GM04504 (cell line): ENCODE measurements at places on chromosomes 7 and 10.

GRCh38 chr7:8119262-8119661 is 142.7 kb downstream of the ICA1 start:
- no peak for DNase-seq

- DNase-seq: no peak
These were observed 17.1 kb downstream of the RAPGEF5 start for GRCh38 chr7:22339725-22340390.

DNA sequence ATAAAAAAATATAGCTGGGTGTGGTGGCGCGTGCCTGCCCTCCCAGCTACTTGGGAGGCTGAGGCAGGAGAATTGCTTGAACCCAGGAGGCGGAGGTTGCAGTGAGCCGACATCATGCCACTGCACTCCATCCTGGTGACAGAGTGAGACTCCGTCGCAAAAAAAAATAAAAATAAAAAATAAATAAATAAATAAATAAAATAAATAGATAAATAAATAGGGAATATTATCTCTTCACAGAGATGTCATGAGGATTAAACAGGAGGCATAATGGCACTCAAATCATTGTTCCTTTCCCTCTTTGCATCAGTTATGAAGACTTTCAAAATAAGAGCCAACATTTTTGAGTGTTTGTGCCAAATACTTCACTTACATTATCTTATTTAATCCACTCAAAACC is 32.0 kb upstream of the BMPR1A start:
- DNase-seq: no peak

DNA sequence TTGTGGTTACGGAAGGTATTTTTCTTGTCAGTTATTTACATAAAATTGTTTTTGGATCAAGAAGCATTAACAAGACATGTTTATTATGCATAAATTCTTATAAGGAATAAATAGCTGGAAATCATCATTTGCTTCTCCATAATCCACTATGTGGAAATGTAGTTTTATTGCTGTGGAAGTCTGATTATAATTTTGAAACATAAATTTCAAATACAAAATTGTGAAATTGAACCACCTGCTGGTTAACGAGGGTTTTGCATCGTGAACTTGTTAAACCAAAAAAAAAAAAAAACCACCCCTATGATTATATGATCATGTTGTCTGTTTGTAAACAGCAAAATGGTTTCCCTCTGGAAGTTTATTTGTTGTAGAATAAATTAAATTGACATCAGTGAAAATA is 25.9 kb downstream of the ABRAXAS2 start:
- DNase-seq: no peak

DNA sequence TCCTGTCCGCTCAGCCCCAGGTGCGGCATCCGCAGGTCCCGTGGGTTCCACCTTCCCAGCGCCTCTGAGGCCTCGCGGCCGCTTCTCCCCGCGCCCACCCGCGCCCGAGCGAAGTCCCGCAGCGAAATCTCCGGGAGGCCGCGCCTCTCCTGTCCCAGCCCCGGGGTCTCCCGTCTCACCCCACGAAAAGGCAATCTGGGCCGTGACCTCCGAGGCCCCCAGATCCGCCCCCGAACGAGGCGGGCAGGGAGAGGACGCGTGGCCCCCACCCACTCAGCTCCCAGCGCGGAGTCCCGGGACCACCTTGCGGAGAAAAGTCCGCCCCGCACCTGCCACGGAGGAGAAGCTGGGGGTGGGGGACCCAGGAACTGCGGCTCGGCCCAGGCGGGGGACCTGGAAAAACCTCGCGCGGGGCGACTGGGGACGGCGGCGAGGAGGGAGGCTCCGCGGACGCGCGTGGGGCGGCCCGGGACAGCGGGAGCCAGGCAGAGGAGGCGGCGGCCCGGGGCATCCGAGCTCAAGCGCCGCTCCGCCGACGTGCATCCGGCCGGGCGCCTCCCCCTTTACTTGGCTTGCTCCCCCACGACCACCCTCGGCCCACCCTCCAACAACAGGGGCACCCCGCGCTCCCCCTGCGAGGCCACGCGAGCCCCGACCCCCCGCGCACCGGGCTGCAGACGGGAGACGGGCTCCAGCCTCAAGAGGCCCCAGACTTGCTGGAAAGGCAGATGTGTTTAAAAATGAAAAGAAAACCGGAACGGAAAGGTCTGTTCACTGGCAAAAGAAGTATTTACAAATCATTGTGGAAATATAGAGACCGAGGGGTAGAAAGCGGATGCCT is 33.0 kb upstream of the RNF32 start:
- no peak for DNase-seq

DNA sequence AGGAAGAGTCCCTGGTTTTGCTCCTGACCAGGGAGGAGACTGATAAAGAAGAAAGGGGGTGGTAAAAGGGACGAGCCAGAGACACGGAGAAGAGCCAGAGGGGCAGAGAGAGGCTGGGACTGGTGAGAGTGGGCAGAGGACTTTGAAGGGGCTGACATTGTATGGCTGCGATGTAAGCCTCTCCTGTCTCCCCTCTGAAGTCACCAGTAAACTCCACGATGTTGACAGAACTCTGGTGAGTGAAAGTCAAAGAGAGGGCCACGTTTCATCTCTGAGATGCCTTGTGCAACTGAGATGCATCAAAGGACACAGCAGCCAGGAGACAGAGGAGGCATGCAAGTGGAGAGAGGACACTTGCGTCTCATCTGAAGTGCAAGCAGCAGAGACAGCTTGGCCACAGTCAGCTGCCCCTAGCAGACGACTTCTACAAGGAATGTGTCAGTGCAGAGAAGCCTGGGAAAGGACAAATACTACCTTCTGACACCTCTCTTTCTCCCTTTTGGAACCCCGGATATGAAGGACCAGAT is 54.3 kb downstream of the SMKR1 start:
- no peak for DNase-seq

- DNase-seq: no peak
These were observed 137.6 kb upstream of the PITRM1 start for GRCh38 chr10:3310016-3310784.

- no peak for DNase-seq
These were observed 130.9 kb upstream of the ADCY1 start for GRCh38 chr7:45443263-45443662.

GRCh38 chr7:67566101-67566500 is 569.5 kb downstream of the TYW1 start:
- DNase-seq: no peak

DNA sequence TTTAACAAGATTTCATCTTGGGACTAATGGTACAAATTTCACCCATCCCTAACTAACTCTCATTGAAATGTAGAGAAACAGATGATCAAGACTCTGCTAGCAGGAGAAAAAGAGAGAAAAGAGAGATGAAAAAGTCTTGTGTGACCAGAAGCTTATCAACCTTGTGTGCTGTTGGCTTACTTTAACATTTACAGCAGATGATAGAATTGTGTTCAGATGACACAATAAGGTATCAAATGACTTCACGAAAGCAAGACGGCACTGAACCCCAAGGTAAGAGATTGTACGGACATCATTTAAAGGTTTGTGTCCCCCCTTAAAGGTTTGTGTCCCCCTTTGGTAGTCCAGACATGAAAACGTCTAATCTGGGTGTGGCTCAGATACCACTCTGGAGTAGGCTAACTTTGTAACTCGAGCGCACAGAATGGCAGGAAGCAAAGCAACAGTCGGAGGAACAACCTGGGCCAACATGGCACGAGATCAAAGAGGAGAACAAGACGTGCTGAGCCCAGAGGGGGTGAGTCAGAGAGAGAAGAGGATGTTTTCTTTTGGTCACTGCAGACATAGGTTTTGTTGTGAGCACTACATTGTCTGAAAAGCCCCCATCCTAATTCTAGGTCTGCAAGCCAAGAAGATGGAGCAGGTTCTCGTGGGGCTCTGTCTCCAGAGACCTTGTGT is 10.4 kb upstream of the LMBR1 start:
- no peak for DNase-seq

GRCh38 chr10:33803248-33803647 is 468.8 kb upstream of the NRP1 start:
- peak; percentile 17 for DNase-seq

GRCh38 chr10:58701405-58702135 is 188.9 kb downstream of the BICC1 start:
- DNase-seq: peak; percentile 90

GRCh38 chr7:17947620-17948019 is 7.3 kb upstream of the SNX13 start:
- DNase-seq: no peak

DNA sequence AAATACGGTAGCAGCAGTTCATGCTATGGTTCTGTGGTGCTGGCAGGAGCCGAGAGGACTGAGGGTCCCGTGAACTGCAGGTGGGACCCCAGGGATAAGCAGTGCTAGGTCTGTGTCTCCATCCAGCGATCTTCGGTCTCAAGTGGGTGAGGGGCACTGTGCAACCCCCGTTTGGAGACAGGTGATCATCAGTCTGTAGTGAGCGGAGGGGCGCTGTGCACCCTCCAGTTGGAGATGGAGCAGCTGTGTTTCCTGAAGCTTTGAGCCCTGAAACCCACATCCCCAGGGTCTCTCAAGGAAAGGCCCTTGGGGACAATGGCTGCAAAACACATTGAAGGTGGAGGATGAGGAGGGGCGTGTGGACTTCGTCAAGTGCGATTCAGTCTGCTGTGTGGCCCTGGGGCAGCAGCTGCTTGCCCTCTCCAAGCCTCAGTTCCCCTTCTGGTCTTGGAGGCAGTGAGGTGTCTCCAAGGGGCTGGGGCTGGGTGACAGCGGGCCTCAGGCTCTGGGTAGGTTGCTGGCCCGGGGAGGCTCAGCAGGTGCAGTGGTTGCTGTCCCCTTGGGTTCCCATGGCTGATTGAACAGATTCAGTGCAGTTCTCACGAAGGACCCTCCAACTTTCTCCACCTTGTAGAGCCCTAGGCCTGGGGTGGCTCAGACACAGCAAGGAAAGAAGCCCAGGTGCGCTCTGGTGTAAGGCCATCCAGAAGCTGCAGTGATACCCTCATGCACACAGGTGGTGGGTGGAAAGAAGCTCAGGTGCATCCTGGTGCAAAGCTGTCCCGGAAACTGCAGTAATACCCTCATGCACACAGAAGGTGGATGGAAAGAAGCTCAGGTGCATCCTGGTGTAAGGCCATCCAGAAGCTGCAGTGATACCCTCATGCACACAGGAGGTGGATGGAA is 160.6 kb downstream of the ADARB2 start:
- no peak for DNase-seq

DNA sequence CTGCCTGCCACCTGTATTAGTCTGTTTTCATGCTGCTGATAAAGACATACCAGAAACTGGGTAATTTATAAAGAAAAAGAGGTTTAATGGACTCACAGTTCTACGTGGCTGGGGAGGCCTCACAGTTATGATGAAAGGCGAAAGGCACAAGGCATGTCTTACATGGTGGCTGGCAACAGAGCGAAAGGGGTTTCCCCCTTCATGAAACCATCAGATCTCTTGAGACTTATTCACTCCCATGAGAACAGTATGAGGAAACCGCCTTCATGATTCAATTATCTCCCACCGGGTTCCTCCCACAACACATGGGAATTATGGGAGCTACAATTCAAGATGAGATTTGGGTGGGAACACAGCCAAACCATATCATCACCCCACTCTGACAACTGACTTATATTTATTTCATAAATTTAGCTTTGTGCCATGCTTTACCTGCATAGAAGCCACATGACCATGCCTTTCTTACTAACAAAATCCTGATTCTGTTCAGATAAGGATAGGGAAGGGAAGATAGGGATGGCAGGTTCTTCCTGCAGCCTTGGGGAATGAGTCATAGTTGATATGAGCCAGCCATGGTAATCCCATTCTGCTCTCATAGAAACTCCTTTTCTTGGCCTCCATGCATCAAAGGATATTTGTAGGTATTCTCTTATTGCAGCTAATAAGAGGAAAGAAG is 191.3 kb upstream of the AGK start:
- no peak for DNase-seq

DNA sequence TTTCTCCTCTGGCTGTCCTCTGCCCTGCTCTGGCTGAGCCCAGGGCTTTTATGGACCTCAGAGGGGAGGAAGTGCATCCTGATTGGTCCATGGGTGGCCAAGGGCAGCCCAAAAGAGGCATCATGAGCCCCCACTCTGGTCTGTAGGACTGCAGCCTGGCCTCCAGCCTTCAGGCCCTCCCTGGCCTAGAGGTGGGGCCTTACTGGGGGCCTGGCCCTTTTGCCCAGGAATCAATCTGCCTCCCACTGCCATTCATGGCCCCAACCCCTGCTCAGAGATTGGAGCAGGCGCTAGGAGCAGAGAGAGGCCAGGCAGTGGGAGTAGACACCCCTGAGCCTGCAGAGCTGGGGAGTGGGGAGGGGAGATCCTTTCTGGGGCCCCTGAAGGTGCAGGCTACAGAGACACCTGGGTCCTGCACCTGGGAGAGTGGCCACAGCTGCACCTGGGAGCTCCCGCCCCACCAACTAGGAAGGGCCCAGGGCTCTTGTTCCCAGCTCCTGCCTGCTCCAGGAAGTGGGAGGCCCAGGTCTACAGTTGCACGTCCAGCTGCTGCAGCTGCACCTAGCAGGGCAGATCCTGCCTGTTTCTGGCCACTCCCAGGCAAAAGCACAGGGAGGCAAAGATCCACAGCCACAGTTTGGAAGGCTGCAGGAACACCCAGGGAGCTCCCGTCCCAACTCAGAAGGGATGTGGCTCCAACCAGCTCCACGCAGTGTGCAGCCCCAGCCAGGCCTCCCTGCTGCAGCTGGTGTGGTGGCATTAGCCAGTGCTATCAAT is 6.4 kb upstream of the DYNC2I1 start:
- no peak for DNase-seq

GRCh38 chr10:80702143-80702542 is 164.4 kb downstream of the SH2D4B start:
- no peak for DNase-seq

DNA sequence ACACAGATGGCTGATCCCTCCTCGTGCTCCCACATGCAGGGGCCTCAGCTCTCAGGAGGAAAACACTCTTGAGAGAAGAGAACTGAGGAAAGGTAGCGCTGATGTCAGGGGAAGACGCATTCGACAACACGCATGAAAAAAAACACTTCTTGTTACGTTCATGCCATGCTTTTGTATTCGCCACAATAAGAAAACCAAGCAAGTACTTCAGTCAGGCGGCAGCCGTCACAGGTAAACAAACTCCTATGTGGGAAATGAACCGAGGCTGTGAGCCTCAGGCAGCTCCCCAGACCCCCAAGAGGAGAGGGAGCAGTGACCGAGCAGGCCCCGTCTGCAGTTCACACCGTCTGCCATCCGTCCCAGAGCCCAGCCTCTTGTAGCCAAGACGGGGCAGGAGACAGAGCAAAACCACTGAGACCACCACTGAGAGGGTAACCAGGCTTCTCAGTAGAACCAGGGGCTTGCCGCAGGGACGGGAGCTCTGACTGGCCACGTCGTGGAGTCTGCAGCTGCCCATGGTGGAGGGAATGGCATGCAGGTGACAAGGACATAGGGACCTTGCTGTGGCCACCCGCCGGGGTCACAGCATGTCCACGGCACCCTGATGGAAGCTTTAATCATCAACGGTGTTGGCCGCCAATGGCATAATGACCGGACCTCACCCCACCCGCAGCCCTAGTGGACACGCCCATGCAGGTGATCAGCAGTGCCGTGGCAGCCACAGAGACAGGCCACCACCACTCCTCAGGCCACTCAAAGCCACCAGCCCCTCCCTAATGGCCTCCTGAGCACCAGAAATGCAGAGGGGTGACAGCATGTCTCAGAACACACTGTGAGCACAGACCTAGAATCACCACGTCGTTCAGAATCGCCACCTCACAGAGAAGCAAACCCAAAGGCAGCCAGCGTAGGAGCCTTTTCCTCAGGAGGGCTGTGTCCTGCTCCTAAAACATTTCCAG is 304.3 kb downstream of the PTPRN2 start:
- DNase-seq: no peak

- DNase-seq: peak; percentile 98
These were observed 307.4 kb upstream of the AOAH start for GRCh38 chr7:37031571-37032257.

- DNase-seq: no peak
These were observed 75.8 kb downstream of the DLG5 start for GRCh38 chr10:77850620-77851231.
